CD4-positive, alpha-beta memory T cell (primary cell): ENCODE measurements at places on chromosomes 11 and 22. TPM values are rescaled to one million over a fixed set of nuclear protein-coding genes. Genes with fewer than 3 reads are reported as not detected.

HBG2 gene
- not detected for polyA plus RNA-seq

DNHD1 gene
- polyA plus RNA-seq = 1.2 TPM

C11orf87 gene
- polyA plus RNA-seq = not detected

CSF2RB gene
- polyA plus RNA-seq = not detected

OR8G1 gene
- polyA plus RNA-seq = not detected

SYT13 gene
- polyA plus RNA-seq = not detected

CYB5R2 gene
- 0.17 TPM for polyA plus RNA-seq

GRAMD1B gene
- polyA plus RNA-seq = 4.2 TPM

CHID1 gene
- 82.3 TPM for polyA plus RNA-seq

SC5D gene
- 16.5 TPM for polyA plus RNA-seq

MUC15 gene
- not detected for polyA plus RNA-seq

PLCB3 gene
- polyA plus RNA-seq = not detected
